Dermis blood vessel endothelial cell (primary cell): ENCODE measurements at places on chromosomes 11 and 22. TPM values are rescaled to one million over a fixed set of nuclear protein-coding genes. Genes with fewer than 3 reads are reported as not detected.

Gene DAGLA
- total RNA-seq = 4.4 and 4.7 TPM in 2 replicates

Gene OR4D5
- total RNA-seq = not detected in 2 replicates

Gene IFTAP
- total RNA-seq = 30.9 and 34.0 TPM in 2 replicates

Gene DGCR6
- 0.33 and 3.9 TPM in 2 replicates for total RNA-seq

Gene CCDC87
- total RNA-seq = 0.17 and 0.28 TPM in 2 replicates

Gene AGBL2
- total RNA-seq = 0.17 and 0.23 TPM in 2 replicates

Gene A4GALT
- total RNA-seq = 52.5 and 60.2 TPM in 2 replicates

Gene SULT4A1
- 0.05 TPM in 1 of 2 replicates, not detected in the other for total RNA-seq

Gene TREH
- not detected in 2 replicates for total RNA-seq

Gene DBX1
- total RNA-seq = not detected in 2 replicates

Gene GGT5
- 4.9 and 27.8 TPM in 2 replicates for total RNA-seq
